ENCODE measurements at places on chromosomes 7 and 10.

DNA sequence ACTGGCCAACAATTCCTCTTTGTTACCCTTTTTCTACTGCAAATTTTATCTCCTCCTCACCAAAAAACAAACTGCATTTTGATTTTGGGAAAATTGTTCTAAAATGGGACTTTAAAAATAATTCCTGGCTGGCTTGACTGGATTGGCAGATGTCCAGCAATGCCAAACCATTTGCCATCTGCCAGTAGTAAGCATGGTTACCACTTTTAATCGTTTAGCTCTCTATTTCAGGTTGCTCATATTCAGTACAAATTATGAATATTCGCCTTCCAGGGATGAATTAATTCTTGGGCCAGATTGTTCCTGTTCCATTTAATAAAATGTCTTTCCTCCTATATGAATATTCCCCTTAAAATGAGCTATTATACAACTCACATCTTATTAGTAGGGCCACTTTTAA lies 35.7 kb downstream of the SMNDC1 start:
- no peak for DNase-seq

- no peak for DNase-seq
Observed at GRCh38 chr10:129538236-129538635, 71.2 kb downstream of the MGMT start.

GRCh38 chr7:100195222-100195621 lies 17.5 kb downstream of the STAG3 start:
- no peak for DNase-seq

DNA sequence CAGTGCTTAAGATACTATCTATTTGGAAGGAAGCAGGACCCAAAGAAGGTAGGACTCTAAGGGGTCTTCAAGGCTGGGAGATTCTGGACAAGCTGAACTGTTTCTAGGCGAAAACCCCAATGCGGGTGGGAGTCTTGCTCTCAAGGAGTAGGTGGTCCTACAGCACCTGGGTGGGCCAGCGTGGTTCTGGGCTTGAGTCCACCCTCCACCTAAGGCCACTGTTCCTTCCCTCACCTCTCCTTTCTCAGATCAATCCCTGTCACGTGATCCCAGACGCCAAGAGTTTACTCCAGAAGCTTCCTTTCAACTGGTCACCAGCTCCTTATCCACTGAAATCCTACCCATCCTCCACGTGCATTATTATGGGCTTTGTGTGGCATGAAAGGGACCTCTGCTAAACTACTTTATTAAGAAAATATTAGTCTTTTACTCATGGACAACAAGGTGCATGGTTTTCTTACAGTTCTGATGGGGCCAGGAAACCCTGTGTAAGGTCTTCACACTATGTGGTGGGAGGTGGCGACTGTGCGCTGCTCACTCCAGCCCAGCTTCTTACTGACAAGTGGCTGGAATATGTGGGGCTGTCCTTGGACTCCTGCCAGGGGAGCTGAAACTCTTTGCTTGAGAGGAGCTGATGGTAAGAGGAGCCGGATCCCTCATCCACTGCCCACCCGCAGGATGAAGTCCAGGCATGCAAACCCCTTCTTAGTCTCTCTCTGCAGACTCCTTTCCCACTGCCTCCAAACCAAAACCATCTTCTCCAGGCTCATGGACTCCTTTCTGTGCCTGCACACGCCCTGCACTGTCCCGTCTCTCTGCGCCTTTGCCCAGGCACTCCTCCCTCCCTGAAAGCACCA lies 1.6 kb downstream of the ZNF746 start:
- no peak for DNase-seq

GRCh38 chr10:17407047-17407446 lies 47.3 kb downstream of the ST8SIA6 start:
- DNase-seq, result no peak

- DNase-seq, result no peak
Observed at GRCh38 chr7:69638674-69639073, 40.4 kb downstream of the AUTS2 start.

DNA sequence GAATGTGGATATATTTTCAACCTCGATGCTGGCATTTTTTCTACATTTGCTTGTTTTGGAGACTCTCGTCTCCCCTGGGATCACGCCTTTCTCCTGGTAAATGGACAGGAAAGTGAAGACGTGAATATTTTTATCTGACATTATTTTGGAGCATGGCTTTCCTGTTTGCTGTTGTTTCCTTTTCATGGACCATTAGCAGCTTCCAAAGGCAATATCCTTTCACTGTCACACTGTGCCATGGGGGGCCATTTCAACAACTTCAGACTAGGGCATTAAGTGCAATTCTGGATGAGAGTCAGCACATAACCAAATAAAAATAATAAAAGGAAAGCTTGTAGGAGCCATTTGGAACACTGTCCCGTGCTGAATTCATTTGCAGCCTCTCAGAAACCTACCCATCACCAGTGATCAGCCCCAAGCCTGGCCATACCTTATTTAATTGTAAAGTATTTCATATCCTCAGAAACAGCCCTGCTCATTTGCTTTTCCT lies 75.9 kb upstream of the NEUROD6 start:
- DNase-seq, result no peak

- no peak for DNase-seq
Observed at GRCh38 chr10:113713640-113713982, 33.9 kb downstream of the CASP7 start.

- DNase-seq, result no peak
Observed at GRCh38 chr7:6642239-6642839, 5.2 kb downstream of the ZNF316 start.

DNA sequence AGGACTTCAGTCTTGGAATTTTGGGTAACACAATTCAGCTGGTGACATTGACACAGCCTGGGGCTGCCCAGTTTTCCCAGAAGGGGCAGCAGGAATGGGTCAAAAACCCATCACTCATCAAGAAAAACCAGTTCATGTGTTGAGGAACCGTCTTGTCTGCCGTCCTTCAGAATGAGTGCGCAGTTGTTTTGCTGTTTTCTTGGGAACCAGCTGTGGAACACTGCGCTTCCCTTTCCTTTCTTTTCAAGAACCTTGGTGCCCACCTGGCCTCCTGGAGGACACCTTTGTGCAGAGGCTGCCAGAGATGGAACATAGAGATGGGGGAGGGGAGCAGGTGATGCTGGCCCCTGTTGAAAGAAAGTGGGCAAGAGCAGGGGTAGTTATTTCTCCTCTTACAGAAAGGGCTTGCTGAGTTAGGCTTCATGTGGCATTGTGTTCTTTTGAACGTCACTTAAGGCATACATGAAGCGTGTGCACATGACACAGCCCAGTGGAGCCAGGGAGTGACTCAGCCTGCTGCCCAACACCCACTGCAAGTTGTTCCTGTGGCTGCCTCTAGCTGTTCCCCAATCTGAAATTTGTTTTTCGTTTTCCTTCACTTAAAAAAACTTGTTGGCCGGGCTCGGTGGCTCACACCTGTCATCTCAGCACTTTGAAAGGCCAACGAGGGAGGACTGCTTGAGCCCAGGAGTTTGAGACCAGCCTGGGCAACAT lies 87.4 kb upstream of the TNS3 start:
- no peak for DNase-seq

- DNase-seq, result no peak
Observed at GRCh38 chr10:35480142-35480541, 125.0 kb upstream of the GJD4 start.
